Left renal pelvis (tissue), 4 donors: ENCODE measurements at places on chromosomes 16 and 17.

DNA sequence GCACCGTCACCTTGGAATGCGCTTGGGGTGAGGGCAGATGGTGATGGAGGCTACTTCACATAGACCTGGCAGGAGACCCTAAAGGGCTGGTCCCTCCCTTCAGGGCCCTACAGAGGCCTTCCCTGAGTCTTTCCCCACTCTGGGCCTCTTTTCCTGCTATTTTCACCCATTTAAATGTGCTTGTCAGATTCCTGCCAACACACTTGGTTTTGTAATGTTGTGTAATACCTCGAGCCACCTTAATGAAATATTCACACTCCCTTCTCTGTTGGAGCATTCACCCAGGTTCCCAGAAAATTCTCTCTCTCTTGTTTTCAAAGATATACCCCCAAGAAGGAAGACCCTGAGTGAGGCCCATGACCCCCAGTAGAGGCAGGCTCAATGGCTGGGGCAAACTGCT is 456.6 kb upstream of the DYNLRB2 start:
- DNase-seq: no peak

GRCh38 chr16:88065747-88066142 is 114.5 kb downstream of the BANP start:
- no peak for DNase-seq

GRCh38 chr17:50049636-50050035 is 6.3 kb upstream of the ITGA3 start:
- DNase-seq: no peak

DNA sequence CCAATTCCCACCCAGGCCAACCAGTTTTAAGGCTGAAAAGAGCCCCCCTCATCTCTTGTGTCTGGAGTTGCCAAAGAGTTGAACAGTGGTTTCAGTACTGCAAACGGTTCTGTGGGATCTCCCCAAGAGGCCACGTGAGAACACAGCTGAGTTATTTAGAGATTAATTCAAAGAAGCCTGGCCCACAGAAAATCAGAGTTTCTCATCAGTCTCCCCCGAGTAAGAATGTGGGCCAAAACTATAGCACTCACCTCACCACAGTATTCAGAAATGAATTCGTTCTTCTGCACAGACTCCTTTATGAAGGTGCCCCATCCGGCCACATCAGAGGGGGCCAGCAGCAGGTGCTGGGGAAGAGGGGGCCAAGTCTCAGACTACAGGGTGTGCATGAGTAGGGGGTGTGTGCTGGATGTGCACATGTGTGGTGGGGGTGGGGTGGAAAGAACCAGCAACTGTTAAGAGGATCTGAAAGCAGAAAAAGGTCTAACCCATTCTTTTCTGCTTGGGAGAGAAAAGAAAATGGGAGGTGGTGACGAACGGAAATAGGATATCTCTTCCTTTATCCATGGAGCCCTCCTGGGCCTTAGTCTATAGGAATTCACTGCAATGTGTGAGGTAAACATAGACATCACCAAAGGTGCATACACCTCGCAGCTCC is 22.6 kb downstream of the CNTNAP1 start:
- no peak for DNase-seq

GRCh38 chr16:9126609-9127008 is 35.2 kb downstream of the HAPSTR1 start:
- DNase-seq: no peak

GRCh38 chr17:56979091-56979480 is 1.2 kb downstream of the SCPEP1 start:
- no peak for DNase-seq

DNA sequence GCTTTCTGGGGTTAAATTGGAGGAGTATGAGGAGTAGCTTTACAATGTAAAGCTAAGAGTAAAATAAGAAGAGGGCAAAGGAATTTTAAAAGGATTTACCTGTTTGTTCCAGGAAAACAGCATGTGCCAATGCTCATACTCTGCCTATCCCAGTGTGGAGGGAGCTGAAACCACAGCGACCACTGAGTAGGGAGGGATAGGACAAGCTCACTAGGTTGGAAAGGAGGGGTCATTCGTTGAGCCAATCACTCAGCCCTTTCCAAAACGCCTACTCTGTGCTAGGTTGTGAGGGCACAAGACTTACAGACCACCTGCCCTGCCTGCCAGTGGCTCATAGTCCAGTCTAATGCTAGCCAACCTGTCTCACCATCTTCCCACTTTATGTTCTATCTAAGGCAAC is 1.1 kb upstream of the DNAJC7 start:
- DNase-seq: no peak
